ENCODE measurements at places on chromosomes 1 and 21.
A peak's percentile ranks its signal among the peaks of the same experiment; 100 is the strongest.

DNA sequence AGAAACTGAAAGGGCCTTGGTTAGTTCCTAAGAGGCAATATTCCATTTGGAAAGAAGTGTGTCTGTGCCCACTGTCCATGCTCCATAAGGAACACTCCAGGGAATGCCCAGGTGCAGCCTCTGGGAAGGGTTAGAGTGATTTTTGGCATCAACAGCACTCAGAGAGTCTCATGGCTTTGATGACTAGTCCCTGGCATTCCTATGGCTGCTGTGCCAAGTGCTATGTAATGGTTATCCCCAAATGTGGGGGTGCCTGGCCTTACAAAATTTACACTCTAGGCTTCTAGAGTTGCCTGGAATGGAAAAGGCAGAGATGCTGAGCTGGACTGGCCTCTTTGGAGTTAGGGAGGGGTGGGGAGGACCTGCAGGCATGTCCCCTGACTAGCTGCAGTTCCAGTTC lies 75.0 kb upstream of the BCAR3 start:
- DNase-seq: no peak

- peak; percentile 34 for DNase-seq
Measured at GRCh38 chr1:115138973-115139372, 49.7 kb upstream of the TSPAN2 start.

DNA sequence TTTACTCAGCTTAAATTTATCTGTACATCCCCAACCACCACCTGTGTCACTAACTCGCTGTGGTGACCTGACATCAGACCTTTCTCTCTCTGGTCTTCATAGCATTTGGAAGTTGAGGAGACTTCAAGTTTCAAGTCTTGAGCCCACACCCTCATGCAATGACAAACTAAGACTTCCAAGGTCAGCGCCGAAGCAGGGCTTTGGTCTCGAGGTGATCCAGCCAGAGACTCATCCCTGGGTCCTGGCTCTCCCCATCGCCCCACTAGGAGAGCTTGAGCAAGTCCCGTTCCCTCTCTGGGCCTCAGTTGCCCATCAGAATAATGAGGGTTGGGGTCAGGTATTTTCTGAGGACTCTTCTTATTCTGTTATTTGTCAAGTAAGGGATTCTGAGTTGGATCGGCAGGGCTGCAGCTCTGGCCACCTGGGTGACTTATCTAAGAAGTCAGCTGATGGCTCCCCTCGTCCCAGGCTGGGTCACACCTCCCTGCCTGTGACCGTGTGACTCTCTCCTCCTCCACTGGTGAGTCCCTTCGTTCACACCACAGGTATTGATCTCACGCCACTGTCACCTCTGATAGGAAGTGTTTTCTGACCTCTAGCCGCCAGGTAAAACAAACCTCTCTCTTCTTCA lies 143.7 kb upstream of the RUNX3 start:
- no peak for DNase-seq

- DNase-seq: no peak
Measured at GRCh38 chr1:116911779-116912469, 2.2 kb downstream of the PTGFRN start.

- no peak for DNase-seq
Measured at GRCh38 chr1:53459321-53460175, at the start of gene DMRTB1. Gene DMRTB1 (plus strand): TSS chr1:53459399. CDS start chr1:53459454, 55 bp downstream.

DNA sequence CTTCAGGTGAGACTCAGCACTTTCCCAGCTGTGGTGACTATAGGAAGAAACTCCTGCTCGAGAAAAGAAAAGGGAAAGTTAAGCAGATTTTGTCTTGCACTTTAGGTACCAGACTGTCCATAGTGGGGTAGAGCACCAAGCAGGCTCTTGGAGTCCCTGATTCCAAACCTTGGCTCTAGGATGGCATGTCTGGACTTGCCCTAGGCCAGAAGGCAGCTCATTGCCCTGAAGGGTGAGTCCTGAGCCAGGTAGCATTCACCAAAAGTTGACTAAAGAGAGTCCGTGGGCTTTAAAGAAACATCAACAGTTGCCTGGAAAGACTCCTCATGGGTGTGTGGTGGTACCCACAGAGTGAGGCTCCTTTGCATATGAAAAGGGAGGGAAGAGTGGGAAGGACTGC lies 145.2 kb upstream of the SNX7 start:
- DNase-seq: no peak

- no peak for DNase-seq
Measured at GRCh38 chr1:21706151-21706835, 37.1 kb upstream of the RAP1GAP start.

DNA sequence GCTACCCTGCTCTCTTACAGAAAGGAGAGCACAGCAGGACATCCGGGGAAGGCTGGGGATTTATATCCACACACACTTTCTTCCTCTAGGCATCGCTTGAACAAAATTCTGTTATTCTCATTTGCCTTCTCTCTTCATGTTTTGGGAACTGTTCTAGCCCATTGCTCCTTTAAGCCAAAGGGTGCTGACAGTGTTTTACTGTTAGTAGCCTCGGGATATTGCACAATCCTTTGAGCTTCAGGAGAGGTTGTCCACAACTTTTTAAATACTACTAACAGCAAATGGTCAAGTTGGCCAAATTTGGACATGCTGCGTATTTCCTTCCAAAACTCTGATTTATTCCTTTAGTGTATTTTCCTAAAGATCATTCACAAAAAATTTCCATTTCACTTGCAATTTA lies 579.2 kb upstream of the RGS18 start:
- no peak for DNase-seq

- DNase-seq: no peak
Measured at GRCh38 chr1:197619008-197619640, 156.2 kb downstream of the DENND1B start.

GRCh38 chr1:109984190-109984455 lies 442 bp upstream of the AHCYL1 start:
- no peak for DNase-seq

Measured in activated effector memory CD4-positive, alpha-beta T cell treated with Interleukin-2 at 50 U/mL for 16 hours (primary cell).